SK-N-SH (cell line): ENCODE measurements at places on chromosomes 7 and 10.

DNA sequence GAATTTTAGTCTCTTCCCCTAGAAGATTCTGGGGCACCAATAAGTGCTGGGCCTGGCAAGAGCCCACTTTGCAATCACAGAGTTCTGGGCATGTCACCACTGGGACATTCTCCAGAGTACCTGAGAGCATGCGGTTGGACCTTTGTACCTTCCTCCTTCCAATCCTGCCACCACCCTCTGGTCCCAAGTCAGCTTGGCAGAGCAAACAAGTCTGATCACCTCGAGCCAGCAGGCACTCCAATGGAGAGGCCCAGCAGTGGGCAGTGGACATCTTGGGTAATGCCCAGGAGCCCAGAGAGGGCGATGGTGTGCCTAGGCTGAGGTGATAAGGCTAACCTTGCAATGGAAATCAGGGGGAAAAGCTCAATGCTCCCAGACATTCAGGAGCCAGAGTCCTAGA lies 43.4 kb downstream of the SH3PXD2A start:
- no peak for DNase-seq

DNA sequence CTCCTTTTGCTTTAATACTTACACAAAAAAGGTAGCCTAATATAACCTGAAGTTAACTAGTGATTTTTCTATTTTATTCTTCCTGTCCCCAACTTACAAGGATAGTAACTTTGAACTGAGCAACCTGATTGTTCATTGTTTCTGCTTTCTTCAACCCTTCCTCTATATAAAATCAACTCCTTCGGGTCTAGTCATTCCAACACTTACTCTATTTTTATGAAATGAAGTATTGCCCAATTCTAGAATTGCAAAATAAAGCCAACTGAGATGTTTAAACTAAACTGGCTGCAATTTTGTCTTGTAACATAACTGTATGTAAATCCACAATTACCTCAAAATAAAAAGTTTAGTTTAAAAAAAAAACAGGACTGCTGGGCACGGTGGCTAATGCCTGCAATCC lies 20.3 kb upstream of the DNA2 start:
- no peak for DNase-seq

DNA sequence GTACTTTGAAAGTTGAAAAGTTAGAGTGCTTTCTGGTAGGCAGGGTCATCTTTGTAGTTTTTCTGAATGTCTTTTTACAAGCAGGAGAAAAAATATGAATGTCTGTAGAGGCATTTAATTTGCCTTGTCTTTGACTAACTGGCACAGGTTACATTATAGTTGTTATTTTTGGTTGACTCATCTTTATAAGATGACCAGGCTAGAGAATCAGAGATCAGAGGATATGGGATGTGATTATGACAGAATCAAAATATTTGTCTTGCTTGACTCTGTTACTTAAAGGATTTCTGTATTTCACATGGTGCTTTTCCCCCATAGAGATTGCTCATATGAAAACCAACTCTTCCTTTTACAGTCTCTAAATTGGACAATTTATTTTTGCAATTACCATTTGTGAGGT lies 2.4 kb downstream of the ZMYND11 start:
- DNase-seq, result no peak

DNA sequence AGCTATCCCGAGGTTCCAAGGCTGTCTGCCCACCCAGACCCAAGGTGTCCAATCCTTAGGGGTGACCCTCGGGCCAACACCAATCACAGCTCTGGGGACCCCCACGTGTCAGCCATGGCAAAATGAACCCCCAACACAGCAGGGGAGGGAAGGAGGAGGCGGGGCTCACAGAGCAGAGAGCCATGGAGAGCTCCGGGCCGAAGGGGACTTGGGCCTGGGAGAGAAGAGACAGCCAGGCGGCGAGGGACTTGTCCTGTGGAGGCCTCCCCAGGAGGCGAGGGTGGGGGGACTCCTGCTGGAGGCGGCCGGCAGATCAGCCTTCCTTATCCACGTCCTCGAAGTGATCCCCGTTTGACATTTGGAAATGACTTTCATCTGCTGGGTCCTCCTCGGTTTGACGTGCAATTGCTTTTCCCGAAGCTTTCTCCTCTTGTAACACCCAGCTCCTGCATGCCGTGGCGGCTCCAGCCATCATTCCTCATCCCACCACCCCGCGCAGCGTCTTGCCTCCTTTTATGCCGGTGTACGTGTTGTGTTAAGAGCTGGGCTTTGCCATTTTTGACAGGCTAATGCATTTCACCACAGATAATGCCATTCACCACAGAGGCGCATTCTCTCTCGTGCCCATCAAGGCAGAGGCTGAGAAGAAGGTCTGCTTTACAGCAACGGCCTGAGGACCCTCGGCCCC lies 337.4 kb downstream of the DNAJB6 start:
- no peak for DNase-seq

GRCh38 chr7:23965296-23965695 lies 255.3 kb downstream of the STK31 start:
- DNase-seq, result no peak

- no peak for DNase-seq
Observed at GRCh38 chr10:78570633-78571235, 498.0 kb upstream of the ZMIZ1 start.

DNA sequence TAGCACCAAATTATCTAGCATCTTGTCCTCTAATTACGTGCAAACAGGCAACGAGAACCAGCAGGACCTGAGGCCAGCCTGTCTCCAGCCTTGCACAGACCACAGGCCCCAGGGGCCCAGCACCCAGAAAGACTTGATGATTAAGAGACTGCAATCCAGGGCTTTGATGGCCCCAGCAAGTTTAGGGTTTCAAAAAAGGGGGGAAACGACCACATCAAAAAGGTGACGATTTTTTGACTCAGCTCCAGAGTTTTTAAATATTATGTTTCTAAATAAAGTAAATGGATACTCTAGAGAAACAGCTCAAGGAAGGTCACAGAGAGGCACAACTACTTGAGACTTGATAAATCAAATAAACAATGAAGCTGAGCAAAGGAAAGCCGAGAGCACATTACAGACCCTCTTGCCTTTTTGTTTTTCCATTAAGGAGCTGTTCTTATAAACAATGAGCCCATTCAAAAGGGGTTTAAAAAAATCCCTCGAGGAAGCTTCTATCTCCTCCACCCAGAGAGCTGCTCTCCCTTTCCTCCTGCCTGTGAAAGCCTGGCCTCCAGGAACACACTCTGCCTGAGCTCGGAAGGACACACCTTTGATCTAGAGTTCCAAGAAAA lies 44.1 kb downstream of the GLI3 start:
- DNase-seq, result no peak

- DNase-seq, result no peak
Observed at GRCh38 chr10:12661671-12662070, 312.3 kb downstream of the CAMK1D start.

DNA sequence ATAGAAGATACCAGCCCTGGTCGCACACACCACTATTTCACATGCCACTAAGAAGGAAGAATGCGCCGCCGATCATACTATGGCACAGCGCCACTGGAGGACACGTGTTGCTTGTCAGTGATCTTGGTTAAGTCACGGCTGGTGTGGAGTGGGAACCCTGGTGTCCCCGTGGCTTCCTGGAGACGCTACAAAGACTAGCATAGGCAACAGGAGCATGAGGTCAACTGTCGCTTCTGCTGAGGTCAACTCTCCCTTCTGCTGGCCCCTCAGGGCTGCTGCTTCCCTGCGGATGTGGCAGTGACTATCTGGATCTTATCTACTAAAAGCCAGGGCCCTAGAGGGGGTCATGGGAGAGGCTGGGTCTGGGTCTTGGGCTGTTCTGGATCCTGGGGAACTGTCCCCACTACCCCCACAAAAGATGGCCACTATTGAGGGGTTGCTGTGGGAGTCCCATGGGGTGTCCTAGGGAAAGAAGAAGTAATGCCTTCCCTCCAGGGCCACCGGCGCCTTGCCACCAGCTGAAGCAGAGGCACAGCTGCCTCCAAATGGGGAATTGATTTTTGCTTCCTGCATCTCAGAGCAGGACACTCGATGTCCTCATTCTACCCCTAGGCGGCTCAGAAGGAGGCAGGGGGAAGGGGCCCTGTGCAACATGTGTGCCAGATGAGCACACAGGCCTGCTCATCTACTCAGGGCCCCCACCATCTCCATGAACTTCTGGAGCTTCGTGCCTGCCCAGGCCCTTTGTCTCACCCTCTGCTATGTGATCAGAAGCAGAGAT lies 76.6 kb upstream of the PPIF start:
- DNase-seq, result peak; percentile 74

DNA sequence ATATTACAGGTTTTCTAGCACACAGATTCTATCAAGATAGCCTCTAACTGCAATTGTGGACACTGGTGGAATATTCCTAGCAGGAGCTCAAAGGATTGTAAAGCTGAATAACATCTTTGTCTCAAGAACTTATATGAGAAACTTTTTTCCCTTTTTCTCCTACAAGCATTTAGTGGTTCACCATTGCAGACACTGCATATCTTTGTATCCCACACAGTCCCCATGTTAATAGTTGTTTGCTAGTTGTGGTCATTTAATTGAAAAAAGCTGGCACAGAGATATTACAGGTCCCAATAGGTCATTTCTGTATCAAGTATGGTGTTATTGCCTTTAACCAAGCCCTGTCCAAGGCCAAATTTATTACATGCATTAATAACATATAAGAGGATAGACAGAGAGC lies 226.2 kb upstream of the TCF7L2 start:
- DNase-seq, result no peak

DNA sequence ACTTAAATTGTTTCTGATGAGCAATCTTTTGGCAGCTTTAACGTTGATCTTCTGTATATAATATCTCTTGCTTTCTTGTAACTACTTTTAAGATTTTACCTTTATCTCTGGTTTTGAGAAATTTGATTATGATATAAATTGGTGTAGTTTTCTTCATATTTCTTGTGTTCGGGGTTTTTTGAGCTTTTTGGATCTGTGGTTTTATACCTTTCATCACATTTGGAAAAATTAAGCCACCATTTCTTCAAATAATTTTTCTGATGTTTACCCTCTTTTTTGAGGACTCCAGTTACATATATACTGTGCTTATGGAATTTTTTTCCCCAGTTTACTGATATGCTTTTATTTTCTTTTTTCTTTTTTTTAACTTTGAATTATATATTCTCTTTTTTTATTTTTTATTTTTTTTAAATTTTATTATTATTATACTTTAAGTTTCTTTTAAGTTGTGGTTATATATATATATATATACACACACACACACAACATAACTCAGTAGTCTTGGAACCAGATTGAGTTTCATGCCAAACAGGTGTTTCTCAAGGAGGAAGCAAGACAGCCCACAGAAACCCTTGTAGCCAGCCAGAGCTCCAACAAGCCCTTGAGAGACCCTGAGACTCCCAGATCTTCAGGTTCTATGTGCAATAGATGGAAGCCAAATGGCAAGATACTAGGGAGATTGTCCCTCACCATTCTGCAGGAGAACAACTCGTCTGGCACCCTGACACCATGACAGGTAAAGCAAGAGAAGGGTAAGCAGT lies 27.5 kb upstream of the NME8 start:
- no peak for DNase-seq

GRCh38 chr10:91610919-91611318 lies 22.0 kb downstream of the PPP1R3C start:
- no peak for DNase-seq

GRCh38 chr7:151198945-151199848 lies 11.1 kb downstream of the H2BK1 start:
- no peak for DNase-seq

- no peak for DNase-seq
Observed at GRCh38 chr7:45181991-45182855, 24.6 kb downstream of the RAMP3 start.

- DNase-seq, result peak; percentile 69
Observed at GRCh38 chr7:151599401-151600227, 79.9 kb upstream of the RHEB start.

GRCh38 chr10:124991835-124992234 lies 49.9 kb downstream of the ZRANB1 start:
- no peak for DNase-seq

GRCh38 chr7:92631067-92631849 lies 41.1 kb upstream of the FAM133B start:
- no peak for DNase-seq

GRCh38 chr7:11895337-11895736 lies 63.3 kb upstream of the THSD7A start:
- DNase-seq, result peak; percentile 6

DNA sequence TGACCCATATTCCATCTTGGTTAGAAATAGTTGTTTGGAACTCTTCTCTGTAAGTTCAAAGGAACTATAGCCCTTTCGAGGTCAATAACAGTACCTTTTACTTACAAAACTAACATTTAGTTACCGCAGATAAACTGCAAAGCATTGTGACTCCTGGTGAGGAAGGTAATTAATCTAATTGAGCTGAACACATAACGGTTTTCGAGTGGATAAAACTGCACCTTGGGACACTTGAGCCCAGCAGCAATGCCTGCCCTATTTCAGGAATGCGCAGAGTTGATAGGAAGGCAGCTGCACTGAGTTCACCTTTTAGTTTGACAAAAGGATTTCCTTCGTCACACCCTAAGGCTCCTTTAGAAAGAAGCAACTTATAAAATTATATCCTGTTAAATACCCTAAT lies 75.4 kb downstream of the JAZF1 start:
- DNase-seq, result no peak

- DNase-seq, result peak; percentile 60
Observed at GRCh38 chr10:97128516-97129154, 57.1 kb downstream of the SLIT1 start.

- no peak for DNase-seq
Observed at GRCh38 chr10:44706745-44707144, 204.4 kb upstream of the TMEM72 start.

DNA sequence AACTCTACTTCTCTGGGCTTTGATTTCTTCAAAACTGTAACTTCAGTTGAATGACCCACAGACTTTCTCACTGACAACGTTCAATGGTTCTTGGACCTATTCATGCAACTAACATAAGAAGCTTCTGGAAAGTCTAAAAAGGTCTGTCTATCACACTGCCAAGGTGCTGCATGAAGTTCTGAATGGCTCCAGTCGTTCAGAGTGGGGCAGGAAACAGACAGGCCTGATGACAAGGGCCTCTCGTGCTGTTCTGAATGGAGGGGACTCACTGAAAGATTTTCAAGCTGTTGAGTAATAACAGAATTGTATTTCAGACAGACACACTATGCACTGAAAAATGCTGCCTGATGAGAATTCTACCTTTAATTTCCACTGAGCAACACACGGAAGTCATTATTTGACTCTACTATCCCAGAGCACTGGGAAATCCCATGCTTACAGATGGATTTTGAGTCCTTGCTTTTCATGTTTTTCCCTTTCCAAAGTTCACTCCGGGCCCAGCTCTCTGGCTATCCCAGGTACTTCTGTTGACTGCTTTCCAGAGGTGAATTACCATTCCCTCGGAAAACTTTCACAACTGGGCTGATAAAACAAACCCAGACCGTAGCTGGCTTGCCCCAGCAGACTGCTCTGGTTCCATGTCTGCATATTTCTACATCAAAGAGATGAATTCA lies 204.9 kb upstream of the FRMD4A start:
- DNase-seq, result no peak

- no peak for DNase-seq
Observed at GRCh38 chr7:137521451-137521850, 177.9 kb upstream of the PTN start.

- DNase-seq, result no peak
Observed at GRCh38 chr7:106110238-106110560, 1.9 kb downstream of the SYPL1 start.

- DNase-seq, result no peak
Observed at GRCh38 chr7:28318101-28318762, 94.1 kb upstream of the CREB5 start.

GRCh38 chr10:72171175-72171630 lies 44.6 kb upstream of the ANAPC16 start:
- DNase-seq, result no peak
